GM13976 (cell line): ENCODE measurements at places on chromosomes 12 and 14.

DNA sequence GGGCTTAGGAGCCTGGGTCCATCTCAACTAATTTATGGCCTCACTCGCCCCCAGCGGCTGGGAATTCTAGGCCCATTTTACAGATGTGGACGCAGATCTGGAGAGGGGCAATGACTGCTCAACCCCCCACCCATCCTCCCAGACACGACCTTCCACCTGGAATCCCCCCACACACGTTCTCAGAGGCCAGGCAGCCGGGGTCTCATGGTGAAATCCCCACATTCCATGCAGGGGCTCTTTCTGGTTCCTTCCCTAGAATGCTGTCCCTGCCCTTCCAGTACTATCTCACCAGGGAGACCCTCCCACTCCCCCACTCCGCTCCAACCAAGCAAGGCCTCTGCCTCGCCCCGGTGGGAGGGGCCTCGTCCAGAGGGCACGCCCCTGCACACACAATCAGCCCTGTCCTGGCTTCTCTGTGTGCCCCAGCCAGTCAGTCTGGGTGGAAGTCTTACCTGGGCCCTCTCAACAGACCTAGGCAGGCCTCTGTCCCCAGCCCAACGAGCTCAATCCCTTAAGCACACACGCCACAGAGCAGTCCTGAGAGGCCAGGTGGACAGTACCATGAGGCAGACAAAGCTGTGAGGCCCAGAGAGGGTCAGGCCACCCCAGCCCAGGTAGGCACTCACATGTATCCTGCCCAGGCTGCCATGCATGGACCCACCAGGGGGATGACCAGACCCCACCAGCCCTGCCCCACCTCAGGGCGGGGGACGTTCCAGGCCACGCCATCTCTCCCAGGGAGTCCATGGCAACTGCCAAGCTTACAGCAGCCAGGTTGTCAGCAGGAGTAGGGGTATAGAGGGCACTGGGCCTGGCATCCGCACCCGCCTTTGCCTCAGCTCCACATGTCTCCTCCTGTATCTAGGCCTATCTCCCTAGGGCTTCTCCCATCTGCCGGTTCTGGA, 1.3 kb upstream of the ANKRD9 start:
- peak; percentile 57 for DNase-seq

- no peak for DNase-seq
Measured at GRCh38 chr12:52056801-52057637, 5.8 kb downstream of the NR4A1 start.

GRCh38 chr12:56040963-56041551, 661 bp upstream of the RPS26 start:
- DNase-seq, result no peak

DNA sequence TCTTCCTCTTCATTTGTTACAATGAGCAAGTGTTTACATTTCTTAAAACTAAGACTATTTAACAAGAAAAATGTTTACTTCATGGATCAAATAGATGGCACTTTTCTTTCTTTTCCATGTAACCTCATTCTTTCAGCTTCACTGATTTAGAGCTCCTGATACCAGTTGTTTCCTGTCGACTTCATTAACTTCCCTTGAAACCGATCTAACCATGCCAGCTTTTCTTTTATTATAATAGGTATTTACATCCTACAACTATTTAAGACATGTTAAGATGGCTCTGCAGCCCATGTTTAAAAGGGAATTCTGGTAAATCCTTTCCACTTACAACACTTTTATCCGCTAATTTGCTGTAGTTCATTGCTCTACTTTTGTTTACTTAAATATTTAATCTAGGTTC, 107.3 kb upstream of the DCN start:
- DNase-seq, result no peak

- no peak for DNase-seq
Measured at GRCh38 chr12:107322063-107322462, 228.7 kb upstream of the CRY1 start.

GRCh38 chr14:49512147-49512551, 74.0 kb downstream of the RPS29 start:
- DNase-seq, result no peak

- peak; percentile 68 for DNase-seq
Measured at GRCh38 chr12:47837190-47838171, 17.8 kb upstream of the HDAC7 start.

DNA sequence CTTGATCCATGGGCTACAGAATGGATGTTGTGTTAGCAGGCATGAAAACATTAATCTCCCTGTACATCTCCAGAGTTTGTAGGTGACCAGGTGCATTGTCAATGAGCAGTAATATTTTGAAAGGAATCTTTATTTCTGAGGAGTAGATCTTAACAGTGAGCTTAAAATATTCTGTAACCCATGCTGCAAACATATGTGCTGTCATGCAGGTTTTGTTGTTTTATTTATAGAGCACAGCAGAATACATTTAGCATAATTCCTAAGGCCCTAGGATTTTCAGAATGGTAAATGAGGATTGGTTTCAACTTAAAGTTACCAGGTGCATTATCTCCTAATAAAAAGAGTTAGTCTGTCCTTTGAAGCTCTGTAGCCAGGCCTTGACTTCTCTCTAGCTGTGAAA, 3.5 kb upstream of the FITM1 start:
- DNase-seq, result no peak

GRCh38 chr14:100440758-100441203, 117.6 kb downstream of the SLC25A47 start:
- no peak for DNase-seq

DNA sequence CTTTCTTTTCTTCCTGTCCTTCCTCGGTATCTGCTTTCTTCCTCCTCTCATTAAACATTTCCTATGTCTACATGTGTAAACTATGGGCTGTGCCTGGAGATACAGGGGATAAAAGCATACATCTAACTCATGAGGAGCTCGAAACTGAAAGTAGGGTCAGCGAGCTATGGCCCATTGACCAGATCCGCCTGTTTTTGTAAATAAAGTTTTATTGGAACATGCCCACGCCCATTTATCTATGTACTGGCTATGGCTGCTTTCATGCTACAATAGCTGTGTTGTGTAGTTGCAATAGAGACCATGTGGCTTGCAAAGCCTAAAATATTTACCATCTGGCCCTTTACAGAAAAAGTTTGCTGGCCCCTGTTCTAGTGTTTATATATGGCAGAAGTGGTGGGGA, 500.8 kb upstream of the GARIN6 start:
- DNase-seq, result no peak

- no peak for DNase-seq
Measured at GRCh38 chr12:123748661-123749060, 13.4 kb upstream of the DNAH10 start.

- DNase-seq, result no peak
Measured at GRCh38 chr12:130947028-130947613, 6.6 kb upstream of the ADGRD1 start.

GRCh38 chr12:75939016-75939642, 92.4 kb downstream of the PHLDA1 start:
- DNase-seq, result no peak

GRCh38 chr14:21978184-21978998, 304.8 kb upstream of the OR4E1 start:
- DNase-seq, result peak; percentile 58

DNA sequence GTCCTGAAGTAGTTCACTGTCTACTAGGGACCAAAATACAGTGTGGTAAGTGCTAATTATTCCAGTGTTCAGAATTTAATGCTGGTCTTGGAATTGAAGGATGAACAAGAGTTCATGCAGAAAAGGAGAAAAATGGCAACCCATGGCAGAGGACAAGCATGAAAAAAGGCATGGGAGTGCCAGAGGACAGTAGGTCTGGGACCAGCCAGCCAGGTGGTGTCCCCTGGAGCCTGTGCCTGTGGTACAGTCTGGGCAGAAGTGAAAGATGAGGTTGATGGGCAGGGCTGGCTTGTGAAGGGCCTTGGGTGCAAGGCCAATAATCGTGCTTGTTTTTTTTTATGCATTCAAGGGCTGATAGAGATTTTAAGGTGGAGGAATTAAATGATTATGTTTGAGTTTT, 21.0 kb downstream of the C12orf75 start:
- DNase-seq, result no peak

DNA sequence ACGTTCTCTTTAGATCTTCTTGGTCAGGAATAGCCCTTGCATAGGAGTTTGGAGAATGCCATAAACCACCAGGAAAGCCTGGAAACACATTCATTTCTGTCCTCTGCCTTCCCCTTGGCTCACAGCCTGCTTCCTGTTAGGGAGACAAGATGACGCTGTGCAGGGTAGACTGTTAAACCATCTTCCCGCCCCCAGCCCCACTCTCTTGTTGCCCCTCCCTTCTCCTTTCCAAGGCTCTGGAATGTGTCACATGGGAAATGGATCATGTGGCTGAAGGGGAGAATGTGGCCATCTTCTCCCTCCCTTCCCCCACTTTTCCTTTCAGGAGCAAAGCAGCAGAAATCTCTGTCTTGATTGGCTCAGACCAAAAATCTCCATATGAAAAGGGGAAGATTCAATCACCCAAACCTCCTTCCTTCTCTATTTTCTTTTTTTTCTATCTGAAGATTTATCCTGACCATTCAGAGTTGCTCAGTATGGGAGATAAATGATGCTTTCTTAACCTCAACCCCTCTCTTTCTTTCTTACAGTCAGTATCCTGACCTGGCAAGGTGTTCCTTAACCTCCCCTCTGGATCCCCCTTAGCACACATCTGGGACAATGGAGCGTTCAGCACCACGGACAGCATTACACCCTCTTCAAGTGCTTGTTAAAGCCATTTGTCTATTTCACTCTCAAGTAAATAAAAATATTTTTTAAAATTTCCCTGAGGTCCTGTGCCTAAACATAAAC, 11.4 kb downstream of the GPR19 start:
- DNase-seq, result no peak

- no peak for DNase-seq
Measured at GRCh38 chr12:99498756-99499155, 148.8 kb upstream of the GARIN6 start.

DNA sequence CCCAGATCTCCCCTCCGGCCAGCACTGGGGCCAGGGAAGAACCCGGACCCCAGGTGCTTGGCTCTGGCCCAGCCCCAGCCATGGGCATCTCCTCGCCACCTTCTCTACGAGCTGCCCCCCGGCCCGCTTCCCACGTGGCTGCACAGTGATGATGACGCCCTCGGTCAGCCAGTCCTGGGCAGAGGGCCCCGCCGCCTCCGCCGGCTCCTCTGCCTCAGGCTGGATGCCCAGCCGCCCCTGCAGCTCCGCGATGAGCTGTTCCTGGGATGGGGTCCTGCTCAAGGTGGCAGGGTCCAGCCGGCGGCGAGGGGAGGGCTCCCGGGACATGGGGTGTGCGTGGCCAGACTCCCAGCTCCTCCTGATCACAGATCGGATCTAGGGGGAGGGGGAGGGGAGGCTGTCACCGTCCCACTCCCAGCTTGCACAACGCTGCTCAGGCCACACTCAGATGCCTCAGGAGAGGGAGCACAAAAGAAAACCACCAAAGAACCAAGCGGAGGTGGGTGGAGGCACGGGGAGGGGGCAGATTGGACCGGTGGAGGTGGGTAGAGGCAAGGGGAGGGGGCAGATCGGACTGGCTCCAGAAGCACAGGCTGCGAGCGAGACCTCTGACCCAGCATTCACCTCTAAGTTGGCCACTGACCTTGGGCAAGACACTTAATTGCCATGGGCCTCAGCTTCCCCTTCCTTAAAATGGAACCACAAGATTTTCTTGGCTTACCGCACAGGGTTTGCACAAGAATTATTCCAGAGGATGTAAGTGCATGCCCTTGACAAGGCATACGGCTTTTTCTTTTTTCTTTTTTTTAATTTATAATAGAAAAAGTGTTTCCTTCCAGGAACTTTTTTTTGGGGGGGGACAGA, 16.1 kb upstream of the RPLP0 start:
- DNase-seq, result no peak

DNA sequence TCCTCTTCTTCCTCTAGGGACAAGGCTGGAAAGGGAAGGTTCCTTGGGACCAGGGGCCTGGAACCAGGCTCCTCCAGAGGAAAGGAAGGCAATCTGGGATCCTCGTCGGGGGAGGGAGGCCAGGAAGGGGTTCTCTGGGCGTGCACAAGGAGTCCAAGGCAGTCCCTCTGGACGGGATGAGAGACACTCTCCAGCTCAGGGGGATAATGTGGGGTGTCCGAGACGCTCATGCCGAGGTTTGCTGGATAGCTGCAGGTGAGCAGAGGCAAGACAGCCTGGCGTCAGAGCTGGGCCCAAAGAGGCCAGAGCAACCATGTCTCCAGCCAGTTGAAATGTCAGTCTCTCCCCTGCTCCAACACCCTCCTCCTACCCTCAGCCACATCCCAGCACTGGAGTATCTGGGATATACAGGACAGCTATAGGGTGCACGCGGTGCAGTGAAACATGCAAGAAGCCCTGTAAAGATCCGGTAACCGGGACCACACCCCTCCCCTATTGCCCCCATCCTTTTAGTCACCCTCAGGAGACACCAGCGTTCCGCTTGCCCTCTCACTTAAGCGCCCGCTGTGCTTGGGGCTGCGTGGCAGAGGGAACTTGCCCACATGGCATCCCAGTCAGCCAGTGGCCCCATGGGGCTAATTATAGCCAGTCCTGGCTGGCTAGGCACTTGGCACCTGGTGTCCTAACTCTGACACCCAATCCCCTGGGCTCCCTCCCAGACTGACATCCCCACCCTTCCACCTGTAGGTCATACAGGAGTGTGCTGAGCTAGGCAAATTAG, at the start of gene KLHL33:
TSS of gene KLHL33 (minus strand) at position 585 of the 781 bp plus-strand sequence. CDS start at position 230, 355 bp downstream.
- DNase-seq, result no peak

GRCh38 chr14:72801836-72802587, 91.9 kb downstream of the DPF3 start:
- DNase-seq, result no peak

DNA sequence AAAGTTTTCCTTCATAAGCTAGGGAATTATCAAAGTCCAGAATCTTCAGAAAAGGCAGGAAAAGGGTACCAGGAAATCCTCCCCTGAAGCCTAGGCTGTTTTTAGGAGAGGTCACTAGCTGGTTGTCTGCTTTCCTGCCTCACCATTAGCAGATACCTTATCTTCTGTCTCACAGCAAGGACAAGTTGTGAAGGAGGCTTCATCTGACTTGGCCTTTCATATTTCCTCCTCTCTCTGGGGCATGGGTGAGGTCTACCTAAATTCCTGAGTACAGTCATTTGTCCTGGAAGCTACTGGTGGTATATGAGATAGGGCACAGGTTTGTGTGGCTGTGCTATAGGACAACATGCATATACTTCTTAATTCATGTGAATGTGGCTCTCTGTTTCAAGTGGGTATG, 2.3 kb downstream of the FOXJ2 start:
- DNase-seq, result no peak

GRCh38 chr14:57136669-57137328, 131.9 kb downstream of the EXOC5 start:
- DNase-seq, result no peak

GRCh38 chr14:49306152-49306751, 279.9 kb downstream of the RPS29 start:
- peak; percentile 23 for DNase-seq
